Fibroblast of skin of right quadriceps (primary cell): ENCODE measurements at places on chromosomes 11 and 22.

- DNase-seq, result no peak
Measured at GRCh38 chr22:44745853-44746789, 6.3 kb upstream of the ARHGAP8 start.

GRCh38 chr22:17810570-17811116, 36.4 kb upstream of the BID start:
- DNase-seq, result no peak

- DNase-seq, result no peak
Measured at GRCh38 chr22:49297286-49297870, 530.3 kb downstream of the BRD1 start.

DNA sequence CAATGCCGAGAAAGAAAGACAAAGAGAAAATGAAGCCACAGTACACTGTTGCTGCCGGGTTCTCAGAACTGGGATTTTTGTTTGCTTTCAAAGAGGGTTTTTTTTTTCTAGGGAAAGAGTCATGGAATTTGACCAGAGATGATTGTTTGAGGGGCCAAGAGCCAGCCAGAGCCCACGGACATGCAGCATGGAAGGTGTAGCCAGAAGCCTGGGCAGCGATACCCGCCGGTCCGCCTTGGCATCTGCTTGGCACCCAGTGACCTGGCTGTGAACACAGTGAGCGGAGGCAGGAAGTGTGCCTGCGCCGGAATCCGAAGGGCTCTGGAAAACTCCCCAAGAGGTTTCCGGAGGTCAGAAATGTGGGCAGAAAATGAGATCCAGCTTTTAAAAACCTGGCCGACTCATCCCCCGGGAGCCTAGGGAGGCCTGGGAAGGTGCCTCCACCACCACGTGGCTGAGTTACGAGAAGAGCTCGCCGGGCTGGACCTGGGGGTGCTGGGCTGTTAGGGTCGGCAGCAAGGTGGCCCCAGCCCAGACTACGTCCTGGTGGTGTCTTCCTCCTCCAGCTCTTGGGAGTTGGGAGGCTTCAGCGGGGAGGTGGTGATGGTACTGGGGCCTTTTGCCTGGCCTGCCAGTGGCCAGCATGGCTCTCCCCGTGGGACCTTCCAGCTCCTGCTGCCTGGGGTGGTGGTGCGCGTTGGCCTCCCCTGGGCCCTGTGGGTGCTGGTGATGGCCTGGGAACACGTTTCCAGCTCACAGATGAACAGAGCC, 61.6 kb upstream of the PPARA start:
- peak; percentile 74 for DNase-seq

- no peak for DNase-seq
Measured at GRCh38 chr11:17563231-17563646, 16.2 kb downstream of the OTOG start.

GRCh38 chr11:60777572-60777971, 7.6 kb upstream of the MS4A10 start:
- DNase-seq, result peak; percentile 84

DNA sequence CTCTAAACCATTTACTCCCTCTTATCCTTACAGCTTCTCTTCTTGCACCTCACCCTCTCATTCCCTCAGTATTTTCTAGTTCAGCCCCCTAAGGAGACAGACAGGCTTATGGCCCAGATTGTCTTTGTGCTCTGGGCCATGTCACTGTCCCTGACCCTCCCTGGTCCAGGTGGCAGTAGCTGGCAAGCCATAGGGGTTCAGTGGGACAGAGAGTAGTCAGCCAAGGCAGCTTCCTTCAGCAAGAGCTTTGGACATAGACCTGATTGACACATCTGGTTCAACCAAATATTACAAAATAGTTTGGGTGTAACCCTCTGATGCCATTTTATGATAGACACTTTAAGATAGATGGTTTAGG, 53.9 kb downstream of the NCAM1 start:
- DNase-seq, result no peak
